GF-D8 (cell line): ENCODE measurements at places on chromosomes 3 and 15.
A peak's percentile ranks its signal among the peaks of the same experiment; 100 is the strongest.

GRCh38 chr15:57444877-57445513, 68.7 kb downstream of the CGNL1 start:
- no peak for DNase-seq

- no peak for DNase-seq
Observed at GRCh38 chr3:130709671-130710070, 37.0 kb downstream of the PIK3R4 start.

- peak; percentile 13 for DNase-seq
Observed at GRCh38 chr3:196968233-196969133, at the start of gene PIGZ. TSS of gene PIGZ (minus strand) at chr3:196968833. CDS start at chr3:196952031, 16,802 bp downstream.

DNA sequence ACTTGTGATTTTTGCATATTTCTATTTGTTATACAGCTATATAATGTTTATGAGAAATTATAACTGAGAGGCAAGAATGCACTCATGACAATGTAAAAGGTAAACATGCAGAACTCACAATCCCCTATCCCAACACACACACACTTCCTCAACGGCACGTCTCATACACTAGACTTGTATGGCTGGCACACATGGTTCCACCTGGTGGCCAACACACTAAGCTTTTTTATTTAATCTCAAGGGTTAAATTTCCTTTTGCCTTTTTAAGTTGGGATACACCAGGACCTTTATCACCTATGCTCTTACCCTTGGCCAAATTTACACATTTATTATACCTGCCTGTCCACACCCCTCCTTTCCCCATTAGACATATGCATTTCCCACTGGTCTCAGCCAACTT, 88.6 kb upstream of the PSMD6 start:
- no peak for DNase-seq

DNA sequence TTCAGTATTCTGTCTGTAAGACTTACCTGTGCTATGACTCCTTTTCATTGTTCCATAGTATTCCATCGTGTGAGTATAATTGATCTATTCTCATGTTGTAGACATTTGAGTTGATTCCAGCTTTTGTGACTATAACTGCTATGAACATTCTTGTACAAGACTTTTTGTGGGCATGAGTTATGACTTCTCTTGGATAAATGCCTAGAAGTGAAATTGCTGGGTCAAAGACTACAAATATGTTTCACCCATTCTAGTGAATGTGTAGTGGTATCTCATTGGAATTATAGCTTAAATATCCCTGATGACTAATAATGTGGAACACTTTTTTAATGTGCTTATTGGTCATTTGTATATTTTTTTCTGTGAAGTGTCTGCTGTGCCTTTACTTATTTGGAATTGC, 27.6 kb upstream of the NPHP3 start:
- no peak for DNase-seq

DNA sequence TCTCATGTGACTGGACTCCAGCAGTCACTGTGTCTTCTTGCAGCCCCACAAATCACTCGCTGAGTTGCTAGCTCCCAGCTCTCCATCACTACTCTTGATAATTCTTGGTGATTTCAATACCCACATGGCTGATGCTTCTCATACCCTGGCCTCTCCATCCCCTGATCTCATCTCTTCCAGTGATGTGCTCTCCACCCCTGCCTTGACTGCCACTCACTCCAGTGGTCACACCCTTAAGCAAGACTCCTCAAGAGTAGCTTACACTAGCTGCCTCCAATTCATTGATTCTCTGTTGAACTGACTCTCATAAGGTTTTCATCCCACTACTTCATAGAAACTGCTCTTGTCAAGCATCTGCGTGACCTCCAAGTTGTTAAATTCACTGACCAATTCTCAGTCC, 837 bp downstream of the GRK7 start:
- no peak for DNase-seq

GRCh38 chr3:133469140-133469731, 69.4 kb downstream of the BFSP2 start:
- DNase-seq, result no peak

DNA sequence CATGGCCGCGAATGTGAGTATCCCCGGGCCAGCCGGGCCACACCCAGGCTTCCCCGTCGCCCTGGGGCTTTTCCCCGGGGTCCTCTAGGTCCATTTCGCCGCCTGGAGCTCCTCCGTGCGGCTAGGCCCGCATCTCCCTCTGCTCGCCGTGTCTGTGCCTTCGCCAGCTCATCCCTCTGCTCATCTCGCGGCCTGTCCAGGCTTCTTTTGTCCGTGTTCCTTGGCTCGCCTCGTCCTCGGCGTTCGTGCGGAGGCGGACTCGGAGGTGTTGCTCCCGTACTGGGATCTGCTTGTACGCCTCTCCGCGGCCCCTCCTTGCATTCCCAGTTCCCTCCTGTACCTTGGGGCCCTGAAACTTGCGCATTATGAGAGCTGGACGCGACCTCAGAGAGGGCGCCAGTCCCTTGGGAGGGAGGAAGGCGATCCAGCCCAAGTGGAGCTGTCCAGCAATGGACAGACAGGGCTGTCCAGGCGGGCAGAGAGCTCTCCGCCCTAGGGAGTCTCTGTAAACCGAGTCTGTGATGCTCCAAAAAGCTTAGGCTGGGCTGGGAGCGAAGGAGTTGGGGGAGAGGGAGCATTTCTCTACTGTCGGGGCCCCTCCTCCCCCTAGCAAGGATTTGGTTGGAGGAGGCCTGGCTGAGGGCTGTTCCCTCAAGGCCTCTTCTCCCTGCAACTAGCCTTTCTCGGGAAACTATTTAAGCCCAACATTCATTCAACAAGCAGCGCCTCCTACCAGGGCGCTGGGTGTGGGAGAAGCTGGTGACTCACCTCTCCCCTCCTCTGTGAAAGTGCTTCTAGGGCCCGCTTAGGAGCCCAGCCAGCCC, 553 bp downstream of the TMEM43 start:
- DNase-seq, result no peak

- DNase-seq, result no peak
Observed at GRCh38 chr15:98428253-98428989, 219.9 kb upstream of the IGF1R start.

DNA sequence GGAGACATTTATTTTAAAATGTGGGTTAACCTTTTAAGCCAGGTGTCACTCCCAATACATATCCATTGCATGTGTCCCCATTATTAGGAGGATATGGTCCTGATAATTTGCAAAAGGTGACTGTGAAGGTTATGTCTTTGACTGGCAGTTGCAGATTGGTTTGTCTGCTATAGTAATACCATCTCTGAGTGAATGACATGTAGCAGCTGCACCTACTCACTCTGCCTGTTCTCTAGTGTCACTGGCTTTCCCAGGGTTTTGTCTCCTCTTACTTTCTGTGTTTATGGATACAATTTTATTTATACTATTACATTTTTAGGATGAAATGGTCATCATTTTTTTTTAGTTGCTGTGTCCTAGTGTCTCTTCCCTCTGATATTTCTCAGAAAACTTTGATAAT, 393.2 kb downstream of the C3orf38 start:
- no peak for DNase-seq

DNA sequence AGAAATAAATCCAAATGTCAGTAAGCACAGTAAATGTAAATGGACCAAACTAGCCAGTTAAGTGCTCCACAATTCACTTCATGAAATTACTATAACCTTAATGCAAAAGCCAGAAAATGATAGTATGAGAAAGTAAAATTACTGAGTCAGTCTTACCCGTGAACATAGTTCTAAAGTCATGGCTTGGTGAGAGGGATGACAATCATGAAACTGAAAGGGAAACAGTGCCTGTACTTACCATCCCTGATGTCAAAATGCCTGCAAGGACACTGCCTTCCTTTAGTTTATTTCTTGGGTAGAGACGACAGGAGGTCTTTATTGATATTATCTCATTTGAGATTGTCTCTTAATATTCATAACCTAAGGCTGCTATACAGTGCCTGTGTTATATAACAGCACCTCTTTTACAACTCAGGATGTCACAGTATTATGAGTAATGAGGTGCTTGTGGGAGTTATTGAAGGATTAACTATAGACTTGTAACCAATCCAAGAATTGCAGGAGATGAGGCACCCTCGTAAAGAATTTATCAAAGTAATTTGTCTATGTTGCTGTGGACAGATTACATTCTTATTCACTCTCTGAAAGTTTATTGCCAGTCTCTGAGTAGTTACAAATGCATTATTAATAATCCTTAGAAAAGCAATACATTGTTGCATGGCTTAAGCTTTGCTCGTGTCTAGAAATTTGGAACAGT, 142.9 kb upstream of the BFSP2 start:
- DNase-seq, result no peak

DNA sequence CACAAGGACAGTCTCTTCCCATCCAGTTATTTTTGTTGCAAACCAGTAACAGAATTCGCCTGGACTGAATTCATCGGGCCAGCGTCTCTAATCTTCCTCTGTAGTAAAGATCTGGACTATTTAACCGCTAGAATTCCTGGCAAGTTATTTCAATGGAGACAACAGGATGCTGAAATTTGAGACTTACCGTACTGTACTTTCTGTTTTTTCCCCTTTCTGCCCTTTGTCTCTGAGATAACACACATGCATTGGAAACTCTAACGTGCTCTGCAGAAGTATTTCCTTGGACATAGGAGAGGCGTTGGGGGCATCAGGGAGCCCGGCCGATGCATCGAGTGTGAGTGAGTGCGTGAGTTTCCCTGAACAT, 61.5 kb downstream of the ASB7 start:
- no peak for DNase-seq

DNA sequence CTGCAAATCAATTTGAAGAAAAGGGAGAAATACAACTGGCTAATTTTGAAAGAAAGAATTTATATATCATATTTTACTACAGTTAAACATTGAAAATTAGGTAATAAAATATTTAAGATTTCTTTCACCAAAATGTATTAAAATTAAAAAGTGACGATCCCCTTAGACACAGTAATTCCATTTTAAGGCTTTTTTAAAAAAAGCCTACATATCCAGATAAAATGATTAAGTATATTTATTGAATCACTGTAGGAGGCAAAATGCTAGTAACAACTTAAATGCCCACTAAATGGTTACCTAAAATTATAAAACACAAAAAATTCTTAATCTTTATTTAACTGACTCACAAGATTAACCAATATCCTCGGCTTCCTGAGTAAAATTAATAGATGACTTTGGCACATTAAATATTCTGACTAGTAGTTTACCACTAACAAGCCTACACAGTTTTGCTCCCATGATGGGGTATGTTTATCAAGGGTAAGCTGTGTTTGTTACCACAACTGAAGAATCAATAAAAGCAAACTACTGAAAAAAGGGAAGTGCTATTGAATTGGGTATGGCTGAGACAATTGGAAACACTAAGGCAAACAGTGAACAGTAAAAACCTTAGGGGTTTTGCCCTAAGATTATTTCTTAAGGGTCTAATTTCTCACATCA, 28.4 kb downstream of the ANKRD28 start:
- no peak for DNase-seq

GRCh38 chr3:52109611-52110301, 44.5 kb downstream of the POC1A start:
- DNase-seq, result no peak

DNA sequence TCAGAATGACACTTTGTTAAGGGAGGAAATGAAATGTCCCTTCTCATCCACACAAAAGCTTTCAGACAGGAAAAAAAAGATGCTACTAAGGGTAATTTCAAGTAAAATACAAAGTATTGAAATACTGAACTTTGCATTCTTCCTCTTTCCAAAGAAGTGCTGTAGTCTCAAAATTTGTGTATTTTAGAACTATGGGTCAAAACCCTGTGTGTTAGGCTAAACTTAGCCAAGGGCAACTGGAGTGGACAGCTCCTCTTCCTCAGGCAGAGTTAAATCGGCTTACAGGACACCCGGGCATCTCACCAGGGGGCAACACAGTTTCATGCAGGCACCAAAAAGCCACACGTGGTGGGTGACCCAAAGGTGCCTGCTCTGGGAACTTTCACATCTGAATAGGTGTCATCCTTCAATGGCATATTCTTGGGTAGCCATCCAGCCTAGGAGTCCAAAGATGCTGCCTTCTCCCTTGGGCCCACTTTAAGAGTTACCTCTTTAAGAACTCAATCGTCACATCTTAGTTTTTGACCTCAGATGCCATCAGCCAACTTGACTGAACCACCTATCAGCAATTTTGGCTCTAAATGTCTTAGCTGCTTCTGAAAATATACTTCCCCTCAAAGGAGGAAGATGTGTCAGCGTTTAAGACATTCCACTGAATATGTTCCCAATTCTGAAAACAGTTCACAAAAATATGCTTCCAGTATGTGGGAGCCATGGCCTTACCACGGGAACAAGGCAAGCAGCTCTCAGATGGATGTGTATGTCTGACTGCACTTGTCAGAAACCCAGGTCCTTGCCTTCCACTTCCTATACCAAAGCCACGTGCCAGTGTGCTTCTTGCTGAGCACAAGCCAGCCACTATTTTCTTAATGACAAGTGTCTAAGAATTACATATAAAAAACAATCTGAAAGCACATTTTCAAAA, 32.2 kb upstream of the MUC13 start:
- DNase-seq, result no peak

- no peak for DNase-seq
Observed at GRCh38 chr15:68278595-68279405, 1.3 kb downstream of the FEM1B start.

DNA sequence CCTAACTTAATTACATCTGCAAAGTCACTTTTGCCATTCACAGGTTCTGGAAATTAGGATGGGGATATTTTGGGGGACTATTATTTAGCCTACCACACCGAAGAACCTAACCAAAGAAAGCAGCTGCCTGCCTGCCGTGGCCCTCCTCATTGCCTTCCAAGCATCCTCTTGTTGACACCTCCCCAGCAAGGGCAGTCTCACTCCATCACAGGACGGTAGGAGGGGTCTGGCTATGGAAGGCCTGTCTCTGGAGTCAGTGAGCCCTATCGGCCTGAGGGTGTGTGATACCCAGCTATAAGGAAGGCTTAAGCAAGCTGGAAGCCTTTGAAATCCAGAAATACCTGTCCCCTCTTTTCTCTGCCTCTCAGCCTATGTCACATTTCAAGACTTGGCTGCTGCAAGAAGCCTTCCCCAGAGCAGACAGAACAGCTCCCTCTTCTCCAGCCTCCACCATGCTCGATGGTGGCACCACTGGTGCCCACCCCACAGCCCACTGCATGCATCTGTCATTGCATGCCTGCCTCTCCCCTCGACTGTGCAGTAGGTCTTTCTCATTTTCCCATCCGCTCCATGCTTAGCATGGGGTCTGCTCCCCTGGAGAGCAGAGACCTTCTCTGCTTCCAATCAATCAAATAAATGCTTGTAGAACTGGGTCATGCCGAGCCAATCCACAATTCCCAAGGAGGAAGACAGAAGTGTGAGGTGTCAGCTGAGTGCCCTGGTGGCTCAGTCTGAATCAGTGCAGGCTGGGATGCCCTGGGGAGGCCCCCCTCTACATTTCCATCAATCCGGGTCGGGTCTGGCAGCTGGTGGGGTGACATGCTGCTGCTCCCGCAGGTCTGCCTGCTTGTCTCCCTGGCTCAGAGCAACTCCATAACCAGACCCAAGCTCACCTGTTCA, 23.9 kb upstream of the LOXL1 start:
- DNase-seq, result no peak
